ENCODE measurements at places on chromosomes 3 and 15.

- DNase-seq = peak; percentile 51
Observed at GRCh38 chr3:128922804-128923459, 43.5 kb downstream of the ACAD9 start.

- no peak for DNase-seq
Observed at GRCh38 chr3:50435371-50436113, 67.9 kb downstream of the CACNA2D2 start.

- no peak for DNase-seq
Observed at GRCh38 chr15:85137489-85138168, 156.0 kb downstream of the PDE8A start.

- DNase-seq = peak; percentile 43
Observed at GRCh38 chr3:196969134-196969659, 564 bp upstream of the PIGZ start.

- DNase-seq = no peak
Observed at GRCh38 chr3:74075241-74075640, 450.5 kb upstream of the PDZRN3 start.

GRCh38 chr3:100114413-100115030, at the start of gene FILIP1L:
FILIP1L (minus strand) TSS chr3:100114501.
- DNase-seq = no peak

GRCh38 chr15:92989470-92989869, 89.3 kb downstream of the CHD2 start:
- DNase-seq = no peak

DNA sequence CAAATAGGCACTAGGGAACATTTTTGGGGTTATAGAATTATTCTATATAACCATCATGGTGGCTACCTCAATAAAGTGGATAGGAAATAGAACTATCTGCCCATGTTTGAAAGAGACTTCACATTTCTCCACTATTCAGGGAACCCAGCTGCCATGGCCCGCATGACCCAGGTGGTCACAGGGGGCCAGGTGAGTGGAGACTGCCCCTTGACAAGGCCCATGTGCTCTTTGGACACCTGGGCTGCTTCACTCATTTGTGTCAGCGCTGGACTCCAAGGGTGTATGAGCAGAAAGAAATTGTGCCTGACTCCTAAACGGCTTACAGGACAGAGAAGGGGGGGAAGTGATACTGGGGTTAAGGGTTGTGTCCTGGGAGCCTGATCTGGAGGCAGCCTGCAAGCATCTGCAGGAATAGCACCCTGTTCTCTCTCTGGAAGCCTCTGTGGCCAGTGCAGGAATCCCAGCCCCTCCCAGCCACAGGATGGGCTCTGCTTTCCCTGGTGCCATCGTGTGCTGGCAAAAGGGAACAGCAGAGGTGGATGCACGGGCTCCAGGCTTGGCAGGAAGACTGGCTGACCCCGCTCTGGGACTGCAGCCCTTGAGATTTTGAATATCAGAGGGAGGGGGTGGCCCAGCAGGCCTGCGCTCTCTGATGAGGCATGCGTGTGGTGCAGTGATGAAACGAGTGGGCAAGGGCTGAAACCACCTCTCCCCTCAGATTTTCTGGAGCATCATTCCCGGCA, 9.1 kb upstream of the C3orf22 start:
- DNase-seq = no peak

DNA sequence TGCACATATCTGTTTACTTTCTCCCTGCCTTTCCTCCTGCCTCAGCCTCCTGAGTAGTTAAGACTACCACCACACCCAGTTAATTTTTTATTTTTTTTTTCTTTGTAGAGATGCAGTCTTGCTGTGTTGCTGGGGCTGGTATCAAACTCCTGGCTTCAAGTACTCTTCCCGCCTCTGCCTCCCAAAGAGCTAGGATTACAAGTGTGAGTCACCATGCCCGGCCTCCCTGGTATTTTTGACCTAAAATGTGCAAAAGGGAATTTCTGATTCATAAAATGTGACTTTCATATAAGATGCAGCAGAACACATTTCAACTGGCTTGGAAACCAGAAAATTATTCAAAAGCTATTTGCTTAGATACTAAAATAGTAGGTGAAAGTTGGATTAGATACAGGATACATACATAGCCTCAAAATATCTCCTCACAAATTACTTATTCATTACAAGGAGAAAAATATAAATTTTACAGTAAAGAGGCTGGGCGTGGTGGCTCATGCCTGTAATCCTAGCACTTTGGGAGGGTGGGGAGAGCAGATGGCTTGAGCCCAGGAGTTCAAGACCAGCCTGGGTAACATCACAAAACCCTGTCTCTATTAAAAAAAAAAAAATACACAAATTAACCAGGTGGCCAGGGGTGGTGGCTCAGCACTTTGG, 32.0 kb downstream of the MAP4 start:
- DNase-seq = no peak

DNA sequence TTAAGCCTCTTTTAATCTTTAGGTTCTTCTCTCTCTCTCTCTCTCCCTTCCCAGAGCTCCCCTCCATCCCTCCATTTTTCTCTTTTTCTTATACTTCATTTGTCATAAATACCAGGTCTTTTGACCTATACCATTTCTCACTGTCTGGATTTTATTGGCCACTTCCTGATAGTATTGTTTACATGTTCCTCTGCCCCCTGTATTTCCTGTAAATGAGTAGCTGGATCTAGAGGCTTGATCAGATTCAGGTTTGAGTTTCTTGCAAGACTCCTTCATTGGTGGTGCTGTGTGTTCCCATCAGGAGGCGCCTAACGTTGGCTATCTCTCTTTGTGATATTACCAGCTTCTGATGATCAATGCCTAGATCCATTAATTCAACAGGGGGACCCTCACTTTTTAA, 42.2 kb downstream of the DAPK2 start:
- DNase-seq = no peak

- peak; percentile 39 for DNase-seq
Observed at GRCh38 chr15:80778964-80779657, at the start of gene CEMIP. CEMIP (plus strand) TSS chr15:80779370; CDS start chr15:80873880, 94,510 bp downstream.

GRCh38 chr3:171959532-171960089, 79.8 kb upstream of the FNDC3B start:
- DNase-seq = no peak

- no peak for DNase-seq
Observed at GRCh38 chr15:89071471-89071870, 16.8 kb upstream of the ABHD2 start.

GRCh38 chr3:174362556-174362955, 496.6 kb upstream of the NAALADL2 start:
- no peak for DNase-seq

DNA sequence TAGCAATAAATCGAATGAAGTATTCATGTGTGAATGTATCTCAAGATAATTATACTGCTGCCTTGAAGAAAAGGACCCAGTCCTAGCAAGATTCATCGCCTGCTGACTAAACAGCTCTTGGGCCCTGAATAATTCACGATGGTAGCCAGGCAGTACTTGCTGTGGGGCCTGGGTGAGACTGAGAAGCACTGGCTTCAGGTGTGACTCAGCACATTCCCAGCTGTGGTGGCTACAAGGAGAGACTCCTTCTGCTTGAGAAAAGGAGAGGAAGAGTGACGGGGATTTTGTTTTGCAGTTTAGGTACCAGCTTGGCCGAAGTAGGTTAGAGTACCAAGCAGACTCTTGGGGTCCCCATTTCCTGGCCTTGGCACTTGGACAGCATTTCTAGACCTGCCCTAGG, 47.6 kb upstream of the CD200R1L start:
- no peak for DNase-seq

- DNase-seq = no peak
Observed at GRCh38 chr3:190291994-190292584, 30.2 kb downstream of the CLDN1 start.
